ENCODE measurements at places on chromosomes 12 and 14.
A peak's percentile ranks its signal among the peaks of the same experiment; 100 is the strongest.

DNA sequence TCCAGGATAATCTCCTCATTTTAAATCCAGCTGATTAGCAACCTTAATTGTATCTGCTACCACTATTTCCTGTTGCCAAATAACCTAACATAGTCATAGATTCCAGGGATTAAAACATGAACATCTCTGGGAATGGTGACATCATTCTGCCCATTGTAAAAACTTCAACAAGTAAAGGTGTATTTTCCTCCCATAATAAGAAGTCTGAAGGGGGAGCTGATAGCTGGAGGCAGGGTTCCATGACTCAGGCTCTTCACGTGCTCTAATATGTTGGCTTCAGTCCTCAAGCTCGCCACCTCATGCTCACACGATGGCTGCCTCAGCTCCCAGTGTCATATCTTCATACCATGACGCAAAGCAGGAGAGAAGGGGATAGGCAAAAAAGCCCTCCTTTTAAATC, 172.0 kb upstream of the VASH1 start:
- no peak for DNase-seq

DNA sequence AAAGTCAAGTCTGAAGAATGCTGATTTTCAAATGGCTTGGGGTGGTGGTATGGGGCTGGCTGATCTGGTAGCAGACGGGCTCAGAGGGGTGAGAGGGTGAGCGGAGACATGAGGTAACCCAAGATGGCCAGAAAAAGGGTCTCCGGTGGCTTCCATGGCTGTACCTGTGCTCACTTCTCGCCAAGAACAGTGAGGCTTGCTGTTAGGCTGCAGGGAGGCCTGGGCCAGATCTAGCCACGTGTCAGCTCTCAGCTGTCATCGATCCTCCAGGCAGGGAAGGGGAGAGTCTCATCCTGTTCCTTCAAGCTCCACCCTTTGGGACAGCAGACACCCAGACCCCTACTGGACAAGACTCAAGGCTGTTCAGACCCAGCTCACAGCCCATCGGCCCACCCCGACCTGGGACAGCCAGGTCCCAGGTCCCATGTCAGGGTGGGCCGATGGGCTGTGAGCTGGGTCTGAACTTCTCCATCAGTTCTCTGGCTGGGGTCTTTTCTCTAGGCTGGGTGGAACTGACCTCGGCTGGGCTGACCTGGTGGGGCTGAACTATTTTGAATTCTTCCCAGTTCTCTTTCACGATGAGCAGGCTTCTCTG, 9.0 kb downstream of the LRTM2 start:
- DNase-seq: no peak

GRCh38 chr12:61993734-61994345, 266.4 kb upstream of the USP15 start:
- DNase-seq: peak; percentile 18

DNA sequence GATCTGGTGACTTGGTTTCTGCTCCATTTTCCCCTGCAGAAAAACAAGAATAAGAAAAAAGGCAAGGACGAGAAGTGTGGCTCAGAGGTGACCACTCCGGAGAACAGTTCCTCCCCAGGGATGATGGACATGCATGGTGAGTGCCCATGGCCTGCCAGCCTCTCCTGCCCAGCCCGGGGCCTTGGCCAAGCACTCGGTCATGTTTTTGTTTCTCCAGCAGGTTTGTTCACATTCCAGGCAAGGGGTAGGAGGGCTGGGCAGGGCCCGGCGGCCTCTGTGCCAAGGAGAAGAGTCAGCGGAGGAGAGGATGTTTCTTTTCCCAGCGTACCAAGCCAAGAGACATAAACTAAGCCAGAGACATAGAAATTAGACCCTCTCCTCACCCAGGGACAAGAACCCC, 13.6 kb downstream of the BCL7A start:
- DNase-seq: no peak

GRCh38 chr12:9039397-9039977, 50.1 kb downstream of the KLRG1 start:
- peak; percentile 77 for DNase-seq

GRCh38 chr14:80636071-80636470, 305.5 kb downstream of the CEP128 start:
- no peak for DNase-seq

DNA sequence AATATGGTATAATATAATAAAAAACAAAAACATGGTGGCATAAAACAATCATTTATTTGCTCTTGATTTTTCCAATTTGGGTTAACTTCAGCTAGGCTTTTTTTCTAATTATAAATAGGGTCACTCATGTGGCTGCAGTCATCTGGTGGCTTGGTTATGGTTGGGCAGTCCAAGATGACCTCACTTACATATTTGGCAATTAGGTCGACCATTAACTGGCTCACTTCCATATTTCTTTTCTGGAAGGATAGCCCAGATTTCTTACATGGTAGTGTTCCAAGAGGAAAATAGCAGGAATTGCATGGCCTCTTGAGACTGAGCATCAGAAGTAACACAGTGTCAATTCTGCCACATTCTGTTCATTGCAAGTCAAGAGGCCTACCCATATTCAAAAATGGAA, 153.4 kb downstream of the FUT8 start:
- no peak for DNase-seq

- peak; percentile 35 for DNase-seq
These were observed 10.2 kb upstream of the SERPINA9 start for GRCh38 chr14:94485944-94486841.

GRCh38 chr14:56731187-56731586, 79.1 kb downstream of the OTX2 start:
- no peak for DNase-seq

GRCh38 chr12:78865516-78865915, 942 bp downstream of the SYT1 start:
- no peak for DNase-seq

DNA sequence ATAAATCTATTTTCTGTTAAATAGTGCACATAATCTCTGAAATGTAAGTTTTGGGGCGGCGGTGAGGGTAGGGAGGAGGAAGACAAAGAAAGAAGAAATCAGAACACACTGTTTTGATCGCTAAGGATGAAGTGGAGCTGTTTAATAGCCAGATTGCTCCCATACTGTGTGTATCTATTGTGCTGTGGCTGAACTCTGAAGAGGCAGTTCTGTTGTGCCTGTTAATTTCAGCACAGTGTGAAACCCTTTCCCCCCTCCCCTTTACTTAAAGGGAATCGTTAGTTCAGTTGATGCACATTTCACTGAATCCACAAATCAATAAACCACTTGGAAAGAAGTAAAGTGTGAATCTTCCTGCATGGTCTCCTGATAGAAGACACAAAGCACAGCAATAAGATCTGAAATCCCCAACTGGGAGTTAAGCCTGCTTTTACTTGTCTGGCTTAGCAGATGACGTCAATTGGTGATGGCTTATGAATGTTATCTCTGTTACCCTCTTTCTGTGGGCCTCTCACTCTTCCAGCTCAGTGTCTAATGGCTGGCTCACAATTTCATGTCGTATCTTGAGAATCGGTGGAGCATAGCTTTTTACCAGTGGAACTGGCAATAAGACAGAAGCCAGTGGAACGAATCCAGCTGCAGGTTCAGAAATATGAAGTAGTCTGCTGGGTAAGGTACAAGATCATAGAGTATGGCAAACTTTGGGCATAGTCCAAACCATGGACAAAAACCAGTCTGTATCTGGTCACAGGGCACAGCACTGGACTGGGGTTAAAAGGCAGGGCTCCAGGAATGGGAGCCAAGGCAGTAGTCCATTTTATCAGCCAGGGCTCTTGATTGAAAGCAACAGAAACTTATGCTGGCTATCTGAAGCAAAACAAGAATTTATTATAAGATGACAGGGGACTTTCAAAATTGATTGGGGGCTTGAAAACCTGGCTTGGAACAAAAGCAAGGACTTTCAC, 413.5 kb upstream of the SEL1L start:
- DNase-seq: no peak

DNA sequence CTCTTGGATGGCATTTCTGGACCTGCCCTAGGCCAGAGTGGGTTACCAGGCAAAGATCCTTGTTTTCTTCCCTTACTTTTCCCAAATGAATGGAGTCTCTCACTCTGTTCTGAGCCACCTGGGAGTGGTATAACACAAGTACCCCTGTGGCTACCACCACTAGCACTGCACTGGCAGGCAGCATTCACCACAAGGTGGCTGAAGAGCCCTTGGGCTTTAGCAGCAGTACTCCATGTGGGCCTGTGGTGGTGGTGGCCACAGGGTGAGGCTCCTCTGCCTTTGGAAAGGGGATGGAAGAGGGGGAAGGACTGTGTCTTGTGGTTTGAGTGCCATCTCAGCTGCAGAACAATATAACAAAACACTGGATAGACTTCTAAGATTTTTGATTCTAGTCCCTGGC, 38.1 kb upstream of the LMNTD1 start:
- DNase-seq: no peak

- DNase-seq: no peak
These were observed 17.9 kb downstream of the ZDHHC22 start for GRCh38 chr14:77123381-77124325.

DNA sequence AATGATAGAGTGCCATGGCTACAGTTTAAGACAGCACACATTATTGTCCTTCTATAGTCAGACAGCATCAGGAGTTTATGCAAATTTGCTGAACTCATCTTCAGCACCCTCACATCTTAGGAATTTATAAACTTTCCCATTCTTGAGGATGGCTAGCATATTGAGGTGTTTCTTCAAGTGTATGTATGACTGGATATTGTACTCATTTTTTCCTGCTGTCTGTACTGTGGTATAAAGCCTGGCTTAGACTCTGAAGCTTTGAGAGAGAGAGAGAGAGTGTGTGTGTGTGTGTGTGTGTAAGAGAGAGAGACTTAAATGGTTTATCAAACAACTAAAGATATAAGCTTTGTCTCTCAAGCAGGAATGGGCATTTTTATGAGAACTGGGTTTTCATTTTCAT, 161.6 kb downstream of the PIK3C2G start:
- no peak for DNase-seq

GRCh38 chr12:32891956-32892355, 4.6 kb downstream of the PKP2 start:
- DNase-seq: no peak

GRCh38 chr12:67788118-67788517, 139.6 kb downstream of the DYRK2 start:
- DNase-seq: no peak

DNA sequence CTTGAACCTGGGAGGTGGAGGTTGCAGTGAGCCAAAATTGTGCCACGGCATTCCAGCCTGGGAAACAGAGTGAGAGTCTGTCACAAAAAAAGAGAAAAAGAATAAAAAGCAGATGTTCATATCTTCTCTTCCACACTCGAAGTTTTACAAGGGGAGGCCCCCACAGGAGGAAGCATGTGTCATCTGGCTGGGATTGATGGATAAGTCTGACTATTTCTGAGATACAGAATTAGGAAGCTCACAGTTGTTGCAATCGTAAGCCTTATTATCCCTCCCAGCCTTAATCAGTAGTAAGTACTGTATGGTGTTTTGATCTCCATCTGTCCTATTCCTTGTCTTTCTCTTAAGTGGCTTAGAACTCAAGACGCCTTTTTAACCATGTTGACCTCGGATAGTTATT, 31.9 kb upstream of the RASSF8 start:
- DNase-seq: no peak

GRCh38 chr14:52351233-52352060, 37.3 kb downstream of the PTGER2 start:
- DNase-seq: no peak

- DNase-seq: no peak
These were observed 270.5 kb downstream of the C12orf75 start for GRCh38 chr12:105600911-105601545.

GRCh38 chr12:27870939-27871338, 90.9 kb upstream of the MANSC4 start:
- no peak for DNase-seq

DNA sequence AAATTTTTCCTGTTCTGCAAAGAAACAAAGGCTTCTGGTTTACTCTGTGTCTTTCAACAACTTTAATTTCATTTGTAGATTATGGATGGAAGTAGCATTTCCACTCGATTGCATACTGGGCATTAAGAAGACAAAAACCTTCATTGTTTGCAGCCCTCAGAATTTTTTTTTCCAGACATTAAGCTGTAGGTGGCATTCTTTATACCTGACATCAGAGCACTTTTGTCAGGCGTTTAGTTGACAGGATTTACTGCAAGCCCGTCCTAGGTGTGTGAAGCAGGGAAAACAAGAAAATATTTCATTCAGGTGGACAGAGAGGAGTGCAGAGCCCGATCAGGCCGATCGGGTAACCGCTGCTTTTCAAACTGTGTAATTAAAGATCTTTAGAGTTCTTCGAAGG, 107.5 kb downstream of the TMEM260 start:
- DNase-seq: no peak

- DNase-seq: peak; percentile 34
These were observed 6.2 kb downstream of the CMKLR1 start for GRCh38 chr12:108332791-108333382.

GRCh38 chr14:102903889-102904512, 18.5 kb upstream of the AMN start:
- DNase-seq: no peak

DNA sequence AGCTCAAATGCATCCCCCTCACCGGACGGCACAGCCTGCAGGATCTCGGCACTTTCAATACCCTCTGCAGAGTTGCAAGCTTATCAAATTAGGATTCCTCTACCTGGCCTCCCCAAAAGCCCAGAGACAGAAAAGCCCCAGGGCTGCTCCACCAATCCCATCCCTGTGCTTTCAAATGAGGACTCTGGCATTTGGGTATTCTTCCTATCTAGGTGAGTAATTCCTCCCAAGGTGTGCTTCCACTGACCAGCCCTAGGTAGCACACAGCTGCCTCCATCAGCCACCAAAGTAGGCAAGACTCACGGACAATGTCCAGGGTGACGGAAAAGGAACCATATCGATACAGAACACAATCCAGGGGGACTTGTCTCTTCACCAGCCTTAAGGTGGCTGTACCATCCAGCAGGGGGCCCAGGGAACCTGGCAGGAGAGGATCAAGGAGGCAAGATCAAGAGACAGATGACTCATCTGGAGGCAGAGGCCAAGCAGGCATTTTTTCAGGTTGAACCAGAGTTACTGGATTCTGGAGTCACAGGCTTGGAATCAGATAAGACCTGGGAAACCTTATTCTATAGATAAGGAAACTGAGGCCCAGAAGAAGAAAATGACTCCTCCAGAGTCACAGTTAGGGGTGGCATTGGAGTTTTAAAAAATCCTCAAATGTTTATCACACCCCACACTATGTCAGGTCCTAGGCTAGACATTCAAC, 9.9 kb downstream of the PMEL start:
- peak; percentile 38 for DNase-seq

DNA sequence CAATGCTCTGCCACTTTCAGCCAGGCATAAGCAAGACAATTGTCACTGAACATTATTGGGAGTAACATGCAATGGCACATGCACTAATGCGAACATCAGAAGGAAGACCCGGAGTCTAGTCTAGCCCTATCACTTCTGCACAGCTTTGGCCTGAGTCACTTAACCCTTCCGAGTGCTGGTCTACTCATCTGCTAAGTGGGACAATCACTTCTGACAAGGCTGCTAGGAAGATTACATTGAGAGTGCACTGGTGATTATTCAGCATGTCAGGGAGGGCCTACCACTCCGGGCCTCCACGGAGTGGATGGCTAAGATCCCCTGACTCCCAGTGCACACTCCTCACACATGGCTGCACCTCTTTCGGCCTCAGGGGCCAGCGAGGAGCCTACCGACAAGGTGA, 240.9 kb downstream of the DPF3 start:
- no peak for DNase-seq

All from CD4-positive, alpha-beta T cell treated with Interleukin-12 subunit alpha and Interleukin-12 subunit beta, for 1 hour (primary cell).